ENCODE measurements at places on chromosomes 3 and 15.
A peak's percentile ranks its signal among the peaks of the same experiment; 100 is the strongest.

DNA sequence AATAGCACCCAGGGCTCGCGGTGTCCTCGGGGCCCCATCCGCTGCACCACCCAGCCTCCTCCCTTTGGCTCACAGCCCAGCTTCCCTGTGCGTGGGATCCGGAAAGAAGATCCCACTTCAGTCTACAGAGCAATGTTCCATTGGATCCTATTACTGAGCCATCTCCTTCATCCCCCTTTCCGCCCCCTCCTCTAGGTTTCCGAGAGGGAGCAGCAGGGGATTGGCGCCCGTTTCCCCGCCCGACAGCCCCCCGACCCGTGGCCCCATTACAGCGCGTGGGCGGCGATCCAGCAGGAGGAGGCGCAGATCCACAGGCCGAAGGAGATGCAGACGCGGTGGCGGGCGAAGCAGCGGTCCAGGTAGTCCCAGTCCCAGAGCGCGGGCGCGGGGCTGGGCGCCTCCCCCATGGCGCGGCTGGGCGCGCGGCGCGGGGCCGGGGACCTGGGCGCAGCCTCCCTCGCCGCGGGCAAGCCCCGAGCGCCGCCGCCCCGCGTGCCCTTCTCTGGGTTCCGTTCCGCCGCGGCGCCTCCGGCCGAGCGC lies 340 bp downstream of the TMEM44 start:
- DNase-seq: peak; percentile 48

- DNase-seq: no peak
Measured at GRCh38 chr15:51237816-51238215, 100.6 kb downstream of the CYP19A1 start.

- no peak for DNase-seq
Measured at GRCh38 chr3:135997554-135998320, 32.2 kb downstream of the PPP2R3A start.

GRCh38 chr3:4820296-4821121 lies 158.7 kb upstream of the BHLHE40 start:
- DNase-seq: no peak

- no peak for DNase-seq
Measured at GRCh38 chr15:98543237-98543636, 105.1 kb upstream of the IGF1R start.
